A549 treated with CORT108297 at 1 μM for 4 hours (cell line): ENCODE measurements at places on chromosomes 7 and 10. TPM values are rescaled to one million over a fixed set of nuclear protein-coding genes. Genes with fewer than 3 reads are reported as not detected.

The KIF20B gene
- total RNA-seq, result 11.2 to 17.1 TPM (median 14.4 TPM) in 5 replicates

The FAM200A gene
- 5.8 to 6.6 TPM (median 6.3 TPM) in 5 replicates for total RNA-seq

The ITPRID1 gene
- total RNA-seq, result not detected in 5 replicates

The RBM48 gene
- total RNA-seq, result 6.1 to 8.3 TPM (median 6.3 TPM) in 5 replicates

The MRPS16 gene
- total RNA-seq, result 125 to 186 TPM (median 176 TPM) in 5 replicates

The SEMA3D gene
- 0.05 to 0.06 TPM (median 0.06 TPM) in 3 of 5 replicates, not detected in the others for total RNA-seq
